ENCODE measurements at places on chromosomes 12 and 14. TPM values are rescaled to one million over a fixed set of nuclear protein-coding genes. Genes with fewer than 3 reads are reported as not detected.

Gene FAM216A
- 8.3 TPM for total RNA-seq

Gene TPPP2
- total RNA-seq, result not detected

Gene KRT3
- total RNA-seq, result not detected

Gene GYS2
- total RNA-seq, result not detected

Gene CCDC197
- not detected for total RNA-seq

Gene LTBP2
- 493 TPM for total RNA-seq

Gene TEX22
- total RNA-seq, result under 0.01 TPM

Gene KRT73
- total RNA-seq, result not detected

Gene FAM181A
- total RNA-seq, result not detected

Gene GAS2L3
- total RNA-seq, result 33.3 TPM

GRCh38 chr12:12221560-12221959 is 45.3 kb downstream of the LRP6 start:
- no peak for DNase-seq

- DNase-seq, result no peak
Observed at GRCh38 chr12:75978677-75979076, 52.9 kb downstream of the PHLDA1 start.

DNA sequence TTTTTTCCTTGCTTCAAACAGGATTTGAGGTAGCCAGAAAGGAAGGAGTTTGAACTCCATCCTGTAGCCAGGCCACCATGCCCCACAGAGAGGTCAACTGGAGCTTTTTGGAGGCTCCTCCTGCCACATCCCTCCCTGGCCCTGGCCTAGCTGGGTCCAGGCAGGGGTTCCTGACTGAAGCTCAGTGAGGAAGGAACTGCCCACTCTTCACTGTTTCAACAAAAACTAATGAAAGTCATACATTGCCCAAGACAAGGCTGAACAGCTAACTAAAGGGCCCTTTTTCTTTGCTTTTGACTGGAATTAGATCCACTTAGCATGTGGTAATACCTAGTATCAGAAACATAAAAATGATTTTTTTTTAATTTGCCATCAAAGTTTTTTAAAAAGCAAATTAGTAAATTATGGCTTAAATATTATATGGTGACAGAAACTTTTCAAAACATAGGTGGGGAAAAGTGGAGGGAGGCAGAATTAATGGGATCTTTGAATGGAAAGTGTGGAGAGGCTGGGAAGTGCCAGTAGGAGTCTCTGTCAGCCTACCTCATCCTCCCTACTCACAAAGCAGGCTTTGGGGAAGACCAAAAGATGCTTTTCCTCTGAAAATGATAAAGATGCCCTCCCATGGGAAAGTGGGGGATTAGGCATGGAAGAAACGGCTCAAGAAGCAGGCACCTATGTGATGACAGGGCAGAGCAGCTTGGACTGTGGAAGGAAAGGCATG is 22.0 kb downstream of the PLEK2 start:
- no peak for DNase-seq

- DNase-seq, result no peak
Observed at GRCh38 chr14:90536092-90536491, 139.3 kb downstream of the CALM1 start.

DNA sequence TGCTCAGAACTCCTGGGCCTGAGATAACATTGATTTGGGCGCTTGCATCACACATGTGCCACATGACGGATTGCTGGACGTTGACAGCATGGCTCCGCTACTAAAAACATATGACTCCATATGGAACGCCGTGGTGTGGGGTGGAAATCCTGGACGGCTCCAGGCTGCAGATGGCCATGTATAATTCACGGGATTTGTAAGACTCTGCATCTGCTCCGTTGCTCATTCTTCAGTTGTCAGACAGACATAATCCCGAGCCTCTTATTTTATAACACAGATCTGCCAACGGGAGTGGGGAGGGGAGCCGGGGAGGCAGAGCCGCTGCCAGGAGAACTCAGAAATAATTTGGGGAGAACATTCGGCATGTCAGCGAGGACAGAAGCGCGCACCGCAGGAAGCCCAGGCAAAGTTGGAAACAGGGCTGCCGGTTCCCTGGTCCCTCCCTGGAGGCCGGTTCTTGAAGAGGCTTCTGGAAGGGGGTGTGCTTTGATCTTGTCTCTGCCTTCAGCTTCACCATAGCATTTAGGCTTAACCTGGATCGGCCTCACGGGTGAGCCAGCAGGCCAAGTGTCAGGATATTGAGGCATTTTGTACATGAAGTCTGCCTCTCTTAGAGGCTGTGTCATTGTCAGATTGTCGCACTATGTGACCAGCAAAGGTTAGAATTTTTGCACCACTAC is 45.8 kb upstream of the MYL2 start:
- DNase-seq, result no peak

GRCh38 chr14:35959835-35960234 is 133.7 kb downstream of the BRMS1L start:
- DNase-seq, result no peak

DNA sequence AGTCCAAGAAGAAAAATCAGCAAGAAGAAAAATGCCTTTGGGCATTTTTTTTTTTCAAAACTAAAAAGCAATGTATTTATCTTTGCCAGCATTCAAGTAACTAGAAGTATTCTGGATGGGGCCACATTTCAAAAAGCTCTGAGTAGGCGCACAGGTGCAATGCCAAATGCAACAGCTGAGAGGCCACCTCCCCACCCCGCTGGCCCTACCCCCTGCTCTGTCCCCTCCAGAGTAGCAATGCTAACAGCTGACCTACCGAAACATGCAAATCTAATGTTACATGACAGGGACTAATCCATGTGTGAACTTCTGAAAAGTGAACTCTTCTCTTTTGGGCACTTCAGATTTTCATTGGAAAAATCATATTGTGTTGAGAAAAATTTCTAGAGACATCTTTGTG is 153.7 kb upstream of the SLC38A2 start:
- DNase-seq, result no peak

DNA sequence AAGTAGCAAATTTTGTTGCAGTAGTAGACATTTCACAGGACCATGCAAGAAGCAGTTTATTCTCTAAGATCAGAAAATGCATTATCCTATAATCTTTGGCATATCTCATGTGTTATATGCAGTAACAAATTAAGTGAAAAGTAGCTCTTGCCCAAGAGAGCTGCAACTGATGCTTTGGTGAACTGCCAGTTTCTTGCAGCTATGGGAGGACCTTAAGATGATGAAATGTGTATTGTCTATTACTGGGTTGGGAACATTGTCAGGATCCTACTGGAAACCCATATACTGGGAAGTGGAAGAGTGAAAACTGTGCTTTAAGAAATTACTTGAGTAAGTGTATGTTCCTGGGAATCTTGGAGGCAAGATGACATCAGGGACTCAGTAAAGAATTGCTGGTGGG is 238.8 kb downstream of the DACT1 start:
- no peak for DNase-seq

GRCh38 chr12:64034901-64035576 is 187.1 kb downstream of the KICS2 start:
- no peak for DNase-seq

DNA sequence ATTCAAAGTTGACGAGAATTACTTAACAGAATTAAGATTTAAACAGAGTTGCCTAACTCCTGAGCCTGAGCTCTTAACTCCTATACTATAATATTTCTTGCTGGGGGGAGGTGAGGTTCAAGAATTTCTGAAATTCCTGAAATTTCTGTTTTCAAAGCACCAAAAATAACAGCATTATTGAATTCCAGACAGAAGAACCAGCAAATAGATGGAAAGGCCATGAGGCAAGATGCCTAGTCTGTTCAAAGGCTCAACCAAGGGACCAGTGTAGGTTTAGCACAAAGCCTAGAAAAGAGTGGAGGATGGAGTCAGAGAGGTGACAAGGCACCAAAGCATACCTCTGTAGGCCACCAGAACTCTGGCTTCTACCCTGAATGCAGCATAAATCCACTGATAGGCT is 76.4 kb downstream of the PPP1R12A start:
- no peak for DNase-seq

DNA sequence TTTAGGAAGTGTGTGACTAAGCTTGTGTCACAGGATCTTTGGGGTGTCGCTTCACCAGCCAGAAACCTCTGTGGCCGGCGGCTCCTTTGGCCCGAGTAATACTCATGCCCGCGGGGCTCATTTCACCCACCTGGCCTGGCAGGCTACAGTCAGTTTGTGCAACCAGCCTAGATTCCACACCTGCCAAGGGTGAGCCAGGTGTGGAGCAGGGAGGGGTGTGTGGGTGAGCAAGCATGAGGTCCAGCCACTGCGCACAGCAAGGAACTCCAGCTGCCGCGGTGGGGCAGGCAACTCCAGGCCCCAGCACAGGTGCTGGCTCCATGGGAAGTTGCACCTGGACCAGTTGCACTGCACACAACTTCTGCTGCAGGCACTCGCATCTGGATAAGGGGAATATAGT is 462.3 kb upstream of the LRFN5 start:
- no peak for DNase-seq

DNA sequence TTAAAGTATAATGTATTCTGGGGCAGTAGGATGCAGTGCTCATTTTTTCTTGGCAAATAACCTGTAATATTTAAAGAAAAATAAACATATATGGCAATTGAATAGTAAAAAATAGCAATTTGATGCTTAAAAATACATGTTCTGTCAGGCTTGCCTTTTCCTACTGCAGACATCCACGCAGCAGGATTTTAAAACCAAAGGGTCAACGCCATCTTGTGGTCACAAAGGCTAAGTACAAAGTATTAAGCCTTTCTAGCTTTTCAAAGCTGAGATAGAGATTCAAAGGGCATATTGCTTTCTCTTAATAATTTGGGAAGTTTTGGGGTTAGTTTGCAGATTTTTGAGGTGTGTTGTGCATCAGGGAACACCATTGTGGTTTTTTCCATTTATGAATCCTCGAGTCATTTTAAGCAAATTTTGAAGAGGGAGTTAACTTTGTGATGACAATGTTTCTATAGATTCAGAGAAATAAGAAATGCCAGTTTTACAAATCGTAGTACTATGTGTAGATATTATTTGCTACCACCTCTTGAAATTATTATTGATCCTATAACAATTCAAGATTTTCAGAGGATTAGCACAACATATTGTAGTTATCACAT is 4.7 kb upstream of the CCER1 start:
- DNase-seq, result peak; percentile 72

DNA sequence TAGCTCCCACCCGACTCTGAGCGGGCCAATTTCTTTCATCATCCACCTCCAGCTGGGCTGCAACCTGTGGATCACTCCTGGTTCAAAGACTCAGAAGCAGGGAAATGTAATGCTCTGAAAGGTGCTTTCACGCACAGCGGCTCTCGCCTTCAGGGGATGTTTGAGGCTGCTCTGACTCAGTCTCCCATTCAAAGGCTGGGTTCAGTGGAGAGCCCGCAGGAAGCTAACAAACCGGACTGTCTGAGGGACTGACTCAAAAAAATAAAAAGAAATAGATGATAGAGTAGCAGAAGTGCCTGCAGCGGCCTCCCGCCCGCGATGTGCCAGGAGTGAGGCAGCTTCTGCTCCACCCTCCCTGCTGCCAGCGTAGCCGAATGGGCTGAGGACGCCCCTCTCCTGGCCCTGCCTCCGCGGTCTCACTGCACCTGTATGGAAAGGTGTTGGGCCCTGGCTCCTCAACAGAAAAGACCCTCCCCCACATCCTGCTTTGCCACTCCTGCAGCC is 98.0 kb downstream of the GCH1 start:
- no peak for DNase-seq

DNA sequence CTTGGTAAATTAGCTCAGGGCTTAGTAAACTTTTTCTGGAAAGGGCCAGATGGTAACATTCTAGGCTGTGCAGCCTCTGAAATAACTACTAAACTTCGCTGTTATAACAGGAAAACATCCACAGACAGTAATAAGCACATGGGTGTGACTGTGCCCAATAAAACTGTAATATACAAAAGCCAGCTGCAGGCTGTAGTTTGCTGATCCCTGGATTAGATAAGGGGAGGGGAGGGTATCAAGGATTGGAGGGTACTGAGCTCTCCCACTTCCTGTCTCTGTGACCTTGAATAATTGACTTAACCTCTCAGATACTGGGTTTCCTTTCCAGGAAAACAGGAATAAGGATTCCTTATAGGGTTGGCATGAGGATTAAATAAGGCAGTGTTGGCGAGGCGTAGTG is 81.2 kb downstream of the CCDC60 start:
- DNase-seq, result no peak

DNA sequence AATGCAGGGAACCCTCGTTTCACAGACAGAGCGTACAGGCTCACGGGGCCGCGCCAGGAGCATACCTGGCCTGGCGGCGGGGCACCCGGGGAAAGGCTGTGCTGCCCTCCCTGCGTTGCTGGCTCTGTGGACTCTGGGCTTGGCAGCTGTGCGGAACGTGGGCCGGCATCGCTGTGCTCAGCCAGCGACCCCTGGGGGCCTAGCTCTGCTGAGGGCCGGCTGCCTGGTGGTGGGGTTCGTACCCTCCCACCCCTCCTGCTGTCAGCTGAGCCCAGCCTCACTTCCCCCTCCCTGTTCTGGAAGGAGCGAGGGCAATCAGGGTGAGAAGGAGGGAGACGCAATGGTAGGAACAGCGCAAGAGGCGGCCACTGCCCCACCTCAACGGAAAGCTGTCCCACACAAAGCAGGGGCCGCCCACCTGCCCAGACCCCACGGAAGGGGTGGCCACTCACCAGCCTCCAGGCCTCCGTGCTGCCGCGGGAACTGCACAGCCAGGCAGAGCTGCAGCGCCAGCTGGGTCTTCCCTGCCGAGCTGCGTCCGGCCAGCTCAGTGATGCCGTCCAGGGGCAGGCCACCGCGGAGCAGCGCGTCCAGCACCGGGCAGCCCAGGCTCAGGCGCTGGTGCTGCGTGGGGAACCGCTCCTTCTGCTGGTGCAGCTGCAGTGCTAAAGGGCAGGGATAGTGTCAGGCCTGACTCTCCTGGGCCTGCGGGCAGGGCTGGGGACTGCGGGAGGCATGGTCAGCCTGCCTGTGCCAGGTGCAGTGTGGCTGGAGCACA is 8.5 kb downstream of the XRCC3 start:
- DNase-seq, result peak; percentile 75

DNA sequence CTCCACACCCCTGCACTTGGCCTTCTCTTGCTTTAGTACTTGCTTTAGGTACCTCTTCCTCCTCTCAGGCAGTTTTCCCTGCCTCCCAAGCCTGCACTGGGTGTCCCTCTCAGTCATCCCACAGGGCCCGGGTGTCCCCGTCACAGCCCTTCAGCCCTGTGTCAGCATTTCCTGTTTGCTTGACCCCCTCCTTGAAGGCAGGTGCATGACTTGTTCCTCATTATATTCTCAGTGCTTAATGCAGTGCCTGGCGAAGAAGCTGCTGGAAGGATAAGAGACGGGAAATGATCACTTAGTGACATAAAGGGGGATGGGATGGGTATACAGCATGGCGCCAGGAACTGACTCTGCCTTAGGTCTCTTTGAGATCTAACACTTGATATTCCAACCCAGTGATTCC is 61.5 kb downstream of the IQSEC3 start:
- DNase-seq, result peak; percentile 72

DNA sequence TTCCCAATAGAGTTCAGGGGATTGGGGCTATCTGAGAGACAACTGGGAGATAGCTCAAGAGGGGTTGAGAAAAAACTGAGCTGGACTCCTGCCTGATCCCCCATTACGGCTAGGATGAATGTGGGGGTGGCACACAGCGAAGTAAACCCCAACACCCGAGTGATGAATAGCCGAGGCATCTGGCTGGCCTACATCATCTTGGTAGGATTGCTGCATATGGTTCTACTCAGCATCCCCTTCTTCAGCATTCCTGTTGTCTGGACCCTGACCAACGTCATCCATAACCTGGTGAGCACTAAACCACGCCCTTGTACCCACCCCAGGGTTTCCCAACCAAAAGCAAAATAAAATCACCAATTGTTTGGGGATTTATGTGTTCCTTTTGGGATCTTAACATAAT is 1.0 kb downstream of the ORMDL2 start:
- DNase-seq, result no peak

GRCh38 chr14:20697273-20698017 is 8.9 kb downstream of the ANG start:
- peak; percentile 80 for DNase-seq

GRCh38 chr12:44193281-44193680 is 357.4 kb downstream of the TMEM117 start:
- no peak for DNase-seq

Measured in osteoblast (primary cell).